ENCODE measurements at places on chromosomes 6 and 20.

DNA sequence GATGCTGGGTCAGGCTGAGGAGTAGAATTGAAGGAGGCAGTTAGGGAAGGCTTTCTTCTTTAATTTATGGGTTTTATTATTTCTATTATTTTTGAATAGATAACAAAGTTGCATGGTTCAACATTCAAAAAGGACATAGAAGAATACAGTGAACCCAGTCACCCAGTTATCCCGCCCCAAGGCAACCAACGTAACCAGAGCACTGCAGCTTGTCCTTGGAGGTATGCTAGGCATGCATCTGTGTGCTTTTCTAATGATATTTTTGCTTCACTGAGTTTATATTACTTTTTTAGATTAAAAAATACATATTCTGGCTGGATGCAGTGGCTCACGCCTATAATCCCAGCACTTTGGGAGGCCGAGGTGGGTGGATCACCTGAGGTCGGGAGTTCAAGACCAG lies 47.4 kb upstream of the DSN1 start:
- DNase-seq: no peak

GRCh38 chr20:62570897-62571668 lies 71.2 kb upstream of the SLCO4A1 start:
- DNase-seq: no peak

DNA sequence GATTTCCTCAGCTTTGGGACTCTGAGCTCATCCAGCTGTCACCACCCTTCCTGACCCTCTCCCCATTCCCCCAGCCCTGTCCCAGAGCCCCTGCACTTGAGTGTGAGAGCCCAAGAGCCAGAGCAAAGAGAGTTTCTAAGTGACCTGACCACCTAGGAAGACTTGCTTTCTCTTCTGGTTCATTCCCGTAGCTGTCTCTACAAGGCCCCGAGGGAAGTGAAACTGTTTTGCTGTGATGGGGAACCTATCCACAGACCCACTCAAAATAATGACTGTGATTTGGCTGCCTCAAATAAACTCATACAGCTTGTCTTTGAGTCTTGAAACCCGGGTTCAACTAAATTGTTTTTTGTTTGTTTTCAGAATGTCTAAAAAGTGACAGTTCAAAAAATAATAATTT lies 74.6 kb upstream of the XRN2 start:
- DNase-seq: no peak

- DNase-seq: no peak
Observed at GRCh38 chr6:24458134-24458533, 31.2 kb downstream of the GPLD1 start.

DNA sequence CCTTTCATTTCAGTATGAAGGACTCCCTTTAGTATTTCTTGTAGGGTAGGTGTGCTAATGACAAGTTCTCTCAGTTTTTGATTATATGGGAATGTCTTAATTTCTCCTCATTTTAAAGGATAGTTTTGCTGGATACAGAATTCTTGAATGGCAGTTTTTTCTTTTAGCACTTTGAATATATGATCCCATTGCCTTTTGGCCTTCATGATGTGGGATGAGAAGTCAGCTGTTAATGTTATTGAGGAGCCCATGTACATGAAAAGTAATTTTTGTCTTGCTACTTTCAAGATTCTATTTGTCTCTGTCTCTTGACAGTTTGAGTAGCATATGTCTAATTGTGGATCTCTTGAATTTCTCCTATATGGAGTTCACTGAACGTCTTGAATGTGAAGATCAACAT lies 30.9 kb downstream of the RSPH3 start:
- no peak for DNase-seq

DNA sequence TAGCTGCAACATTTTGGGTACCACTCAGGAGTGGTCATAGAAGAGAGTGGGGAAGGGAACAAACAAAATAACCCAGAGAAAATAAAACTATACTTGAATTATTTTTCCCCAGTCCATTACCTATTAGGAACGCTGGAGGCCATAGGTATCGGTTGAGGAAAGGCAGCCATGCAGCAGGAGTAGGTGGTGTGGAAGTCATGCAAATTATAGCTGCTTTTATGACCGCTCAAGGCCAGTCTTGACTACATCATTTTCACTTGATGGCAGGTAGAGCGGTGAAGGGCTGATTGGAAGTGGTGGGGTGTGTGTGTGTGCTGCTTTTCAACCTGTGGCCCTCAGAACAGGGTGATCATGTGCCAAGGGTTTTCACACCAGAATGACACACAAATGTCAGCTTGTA lies 36.5 kb upstream of the KIF13A start:
- no peak for DNase-seq

DNA sequence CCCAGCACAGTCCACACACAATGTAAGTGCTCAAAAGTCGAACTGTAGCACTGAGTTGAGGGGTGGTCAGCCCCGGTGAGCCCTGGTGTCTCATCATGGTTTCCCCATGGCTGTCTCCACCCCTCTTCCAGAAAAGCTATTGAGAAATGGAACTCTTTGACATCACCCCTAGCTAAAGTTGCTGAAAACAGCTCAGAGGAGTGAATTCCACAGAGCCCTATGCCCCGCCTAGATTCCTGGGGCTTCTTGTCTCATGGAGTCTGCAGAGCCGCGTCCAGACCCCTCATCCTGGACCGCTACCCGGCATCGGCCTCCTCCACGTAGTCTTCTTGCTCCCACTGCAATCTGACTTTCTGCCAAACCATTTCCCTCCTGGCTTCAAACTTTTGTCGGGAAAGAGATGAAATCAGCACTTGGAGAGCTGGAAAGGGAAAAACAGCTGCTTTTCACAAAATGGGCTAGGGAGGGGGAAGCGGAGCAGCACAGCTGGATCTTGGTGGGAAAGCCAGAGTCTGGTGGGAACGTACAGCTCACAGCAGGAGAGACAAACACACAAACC lies 132.2 kb downstream of the SNX5 start:
- no peak for DNase-seq

DNA sequence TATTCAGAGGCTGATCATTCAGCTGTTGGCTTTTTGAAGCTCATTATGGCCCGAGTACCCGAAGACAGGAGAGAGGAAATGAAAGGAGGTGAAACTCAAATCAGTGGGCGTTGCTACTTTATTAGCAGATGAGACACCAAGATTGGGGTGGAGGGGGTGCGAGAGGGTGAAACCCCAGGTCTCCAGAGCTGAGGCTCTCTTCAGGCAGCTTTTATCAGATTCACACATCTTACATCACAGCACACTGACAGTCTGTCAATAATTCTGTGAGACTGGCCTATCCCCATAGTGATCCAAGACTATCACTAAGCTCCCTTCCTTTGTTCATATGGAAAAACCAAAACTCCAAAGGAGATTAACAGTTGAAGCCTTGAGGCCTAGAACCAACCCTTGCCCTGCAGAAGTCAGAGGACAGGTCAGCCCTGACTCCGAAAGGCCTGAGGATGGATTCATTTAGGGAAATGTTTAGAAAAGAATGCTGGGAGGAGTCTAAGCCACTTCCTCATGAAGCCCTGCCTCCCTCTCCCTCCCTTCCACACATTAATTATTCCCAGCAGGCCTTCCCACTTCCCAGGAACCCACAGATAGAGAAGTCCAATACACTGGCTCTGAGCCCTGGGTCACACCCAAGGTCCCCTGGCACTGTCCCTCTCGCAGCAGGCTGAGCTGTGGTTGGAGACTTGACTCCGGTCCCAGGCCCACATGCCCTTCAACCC lies 23.2 kb downstream of the TRERF1 start:
- no peak for DNase-seq

DNA sequence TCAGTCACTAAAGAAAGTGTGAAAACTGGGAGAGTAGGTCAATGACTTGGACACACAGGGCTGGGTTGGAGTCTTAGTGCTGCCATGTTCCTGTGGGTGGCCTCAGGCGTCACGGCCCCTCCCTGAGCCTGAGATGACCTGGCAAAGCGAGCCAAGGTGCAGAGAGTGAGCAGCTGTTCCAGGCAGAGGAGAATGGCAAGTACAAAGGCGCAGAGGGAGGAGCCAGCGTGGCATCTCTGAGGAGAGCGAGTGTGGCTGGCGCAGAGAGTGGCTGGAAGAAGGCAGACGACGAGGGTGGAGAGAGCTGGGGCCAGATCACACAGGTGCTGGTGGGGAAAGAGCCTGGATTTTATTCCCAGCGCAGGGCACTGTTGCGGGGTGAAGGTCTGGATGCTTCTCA lies 20.6 kb upstream of the CHMP4B start:
- DNase-seq: no peak

DNA sequence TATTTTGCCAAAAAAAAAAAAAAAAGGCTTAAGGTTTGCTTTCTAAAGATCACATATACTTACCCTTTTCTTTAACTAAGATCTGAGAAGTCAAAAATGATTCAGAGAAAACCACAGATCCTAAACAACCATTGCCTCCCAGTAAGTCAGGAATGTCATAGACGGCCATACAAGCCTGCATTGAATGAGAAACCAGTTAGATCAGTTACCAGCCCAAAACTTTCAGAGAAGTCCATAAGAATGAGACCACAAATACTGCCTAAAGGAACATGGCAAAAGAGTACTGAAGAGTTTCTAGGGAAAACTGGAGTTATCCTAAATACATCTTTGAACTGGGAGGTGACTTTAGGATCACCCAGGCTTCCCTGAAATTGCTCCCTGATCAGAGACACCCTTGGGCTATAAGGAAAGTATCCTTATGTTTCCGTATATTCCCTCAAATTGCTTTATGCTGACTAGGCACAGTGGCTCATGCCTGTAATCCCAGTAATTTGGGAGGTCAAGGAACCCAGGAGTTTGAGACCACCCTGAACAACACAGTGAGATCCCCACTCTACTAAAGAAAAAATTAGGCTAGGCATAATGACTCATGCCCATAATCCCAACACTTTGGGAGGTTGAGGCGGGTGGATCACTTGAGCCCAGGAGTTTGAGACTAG lies 79.4 kb upstream of the SLC4A11 start:
- no peak for DNase-seq

DNA sequence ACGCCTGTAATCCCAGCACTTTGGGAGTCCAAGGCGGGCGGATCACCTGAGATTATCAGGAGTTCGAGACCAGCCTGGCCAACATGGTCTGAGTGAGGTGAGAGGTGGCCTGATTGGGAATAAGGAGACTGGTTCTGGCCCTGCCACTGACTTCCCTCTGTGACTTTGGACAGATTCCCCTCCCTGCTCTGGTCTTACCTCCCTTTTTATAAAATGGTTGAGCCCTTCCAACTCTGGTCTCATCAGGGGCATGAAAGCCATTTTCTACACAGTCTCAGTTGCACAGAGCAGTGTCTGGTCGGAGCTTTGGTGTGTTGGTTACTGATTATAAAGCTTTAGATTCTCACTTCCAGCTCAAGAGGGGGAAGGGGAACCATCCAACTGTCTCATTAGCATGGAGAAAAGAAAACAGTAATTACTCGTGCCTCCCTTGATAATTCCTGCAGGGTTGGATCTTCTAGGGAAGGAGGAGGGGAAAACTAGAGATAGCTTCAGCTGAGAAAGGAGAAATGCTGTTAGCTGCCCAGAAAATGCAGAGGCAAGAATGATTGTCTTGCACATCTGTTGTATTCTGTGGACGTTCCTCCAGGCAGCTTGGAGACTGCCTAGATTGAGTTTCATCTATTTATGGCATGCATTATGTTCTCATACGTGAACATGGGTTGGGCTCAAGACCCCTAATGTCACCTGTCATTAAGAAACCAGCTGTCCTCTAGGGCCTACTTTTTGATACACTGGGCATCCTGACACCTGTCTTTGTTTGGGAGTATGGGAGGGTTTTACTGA lies 30.4 kb downstream of the RALY start:
- DNase-seq: no peak

DNA sequence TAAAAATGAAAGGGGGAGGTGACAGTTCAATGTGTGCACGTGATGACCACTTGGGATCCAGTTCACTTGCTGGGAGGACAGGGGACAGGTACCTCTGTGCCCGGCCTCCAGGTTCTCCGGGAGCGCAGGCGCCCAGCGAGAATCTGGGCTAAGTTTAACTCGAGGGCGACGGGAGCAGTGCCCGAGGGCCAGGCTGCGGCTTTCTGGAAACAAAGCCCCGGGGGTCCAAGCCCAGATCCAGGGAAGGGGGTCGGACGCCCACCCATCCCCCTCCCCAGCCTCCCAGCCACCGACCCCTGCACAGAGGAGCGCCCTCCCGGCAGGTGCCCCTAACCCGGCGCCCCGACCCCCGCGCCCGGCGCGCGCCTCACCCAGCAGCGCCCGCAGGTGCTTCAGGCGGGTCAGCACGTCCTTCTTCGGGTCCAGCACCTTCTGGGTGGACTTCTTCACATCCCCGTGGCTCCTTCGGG lies 405 bp downstream of the RALGAPA2 start:
- DNase-seq: no peak

DNA sequence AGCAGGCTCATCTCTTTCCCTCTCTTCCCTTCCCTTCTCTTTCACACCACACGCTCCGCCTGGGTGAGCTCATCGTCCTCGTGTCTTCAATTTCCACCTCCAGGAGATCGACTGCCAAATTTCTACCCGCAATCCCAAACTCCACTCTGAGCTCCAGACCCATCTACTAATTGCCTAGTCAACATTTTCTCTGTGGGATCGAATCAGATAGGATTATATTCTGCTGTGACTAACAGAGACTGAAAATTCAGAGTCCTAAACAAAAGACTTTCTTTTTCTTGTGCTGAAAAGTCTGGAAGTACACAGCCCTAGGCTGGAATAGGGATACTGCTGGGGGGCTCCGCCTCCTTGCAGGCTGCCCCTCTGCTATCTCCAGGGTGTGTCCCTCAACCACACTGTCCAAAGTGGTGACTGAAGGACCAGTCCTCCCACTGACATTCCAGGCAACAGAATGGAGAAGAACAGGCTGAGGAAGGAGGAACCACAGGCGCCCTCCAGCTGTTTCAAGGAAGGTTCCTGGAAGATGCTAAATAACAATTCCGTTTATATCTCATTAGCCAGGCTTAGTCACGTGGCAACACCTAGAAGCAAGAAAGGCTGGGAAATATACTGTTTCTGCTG lies 5.0 kb upstream of the HSPA12B start:
- DNase-seq: no peak

DNA sequence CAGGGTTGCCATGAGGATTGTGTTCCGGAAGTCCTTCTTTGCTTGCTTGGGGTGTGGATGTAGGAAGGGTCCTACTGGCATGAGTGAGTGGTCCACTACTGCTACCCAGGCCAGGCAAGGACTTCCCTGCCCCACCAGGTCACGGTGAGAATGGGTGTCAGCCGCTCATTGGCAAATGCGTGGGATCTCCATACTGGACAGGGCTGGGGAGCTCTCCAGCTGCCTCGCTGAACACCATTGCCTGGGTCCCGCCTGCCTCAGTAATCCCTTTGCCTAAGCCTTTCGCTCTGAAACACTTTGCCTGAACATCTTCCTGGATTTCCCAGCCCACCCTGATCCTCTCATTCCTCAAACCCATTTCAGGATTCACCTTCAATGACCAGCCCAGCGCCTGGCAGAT lies 59.5 kb downstream of the CTCFL start:
- no peak for DNase-seq

- no peak for DNase-seq
Observed at GRCh38 chr6:133891149-133891926, 2.4 kb downstream of the TCF21 start.

GRCh38 chr6:82786248-82786647 lies 279.4 kb downstream of the UBE3D start:
- DNase-seq: no peak

- no peak for DNase-seq
Observed at GRCh38 chr6:63732336-63732735, 96.7 kb downstream of the PHF3 start.

- no peak for DNase-seq
Observed at GRCh38 chr6:20991910-20992309, 457.7 kb downstream of the CDKAL1 start.
